Neural cell (in vitro differentiated cells): ENCODE measurements at places on chromosomes 12 and 14. TPM values are rescaled to one million over a fixed set of nuclear protein-coding genes. Genes with fewer than 3 reads are reported as not detected.

Gene GALNT6
- polyA plus RNA-seq: not detected in 2 replicates

Gene ARID4A
- polyA plus RNA-seq: 32.3 and 38.5 TPM in 2 replicates

Gene ATL1
- polyA plus RNA-seq: 70.4 and 73.0 TPM in 2 replicates

Gene CCDC177
- 3.2 and 4.3 TPM in 2 replicates for polyA plus RNA-seq

Gene FZD10
- not detected in 2 replicates for polyA plus RNA-seq

Gene GPHN
- 118 and 135 TPM in 2 replicates for polyA plus RNA-seq

Gene DNAL1
- 28.7 and 33.4 TPM in 2 replicates for polyA plus RNA-seq

Gene CRIP2
- polyA plus RNA-seq: 214 and 258 TPM in 2 replicates

Gene ZNF268
- polyA plus RNA-seq: 23.5 and 32.3 TPM in 2 replicates

Gene FOXM1
- polyA plus RNA-seq: 0.31 and 0.56 TPM in 2 replicates

Gene CLEC4E
- polyA plus RNA-seq: not detected in 2 replicates

Gene OAS2
- not detected in 2 replicates for polyA plus RNA-seq

Gene TEAD4
- 1.5 and 1.6 TPM in 2 replicates for polyA plus RNA-seq

Gene NPFF
- not detected in 2 replicates for polyA plus RNA-seq

Gene MYH6
- not detected in 2 replicates for polyA plus RNA-seq

Gene EIF2S3B
- 2.1 and 3.6 TPM in 2 replicates for polyA plus RNA-seq

Gene UTP20
- polyA plus RNA-seq: 2.6 and 3.0 TPM in 2 replicates

Gene CMAS
- polyA plus RNA-seq: 85.2 and 97.4 TPM in 2 replicates

Gene GPR135
- 2.9 and 3.0 TPM in 2 replicates for polyA plus RNA-seq

Gene KRT75
- not detected in 2 replicates for polyA plus RNA-seq

Gene DNAH10
- polyA plus RNA-seq: 1.6 and 1.9 TPM in 2 replicates

Gene OR6C2
- polyA plus RNA-seq: not detected in 2 replicates

Gene RNASE1
- polyA plus RNA-seq: 0.64 TPM in 1 of 2 replicates, not detected in the other

Gene ERP27
- polyA plus RNA-seq: not detected in 2 replicates

Gene CBLN3
- not detected in 2 replicates for polyA plus RNA-seq

Gene ARHGAP9
- polyA plus RNA-seq: not detected in 2 replicates

Gene GPD1
- polyA plus RNA-seq: 1.5 and 4.0 TPM in 2 replicates

Gene SNW1
- polyA plus RNA-seq: 60.1 and 81.2 TPM in 2 replicates

Gene OLR1
- not detected in 2 replicates for polyA plus RNA-seq

Gene GARIN6
- polyA plus RNA-seq: not detected in 2 replicates

Gene FICD
- 1.5 and 3.0 TPM in 2 replicates for polyA plus RNA-seq

Gene SERPINA10
- polyA plus RNA-seq: not detected in 2 replicates

Gene ARL1
- 32.3 and 33.0 TPM in 2 replicates for polyA plus RNA-seq

Gene PMCH
- polyA plus RNA-seq: not detected in 2 replicates

Gene RIN3
- not detected in 2 replicates for polyA plus RNA-seq

Gene NANOG
- polyA plus RNA-seq: not detected in 2 replicates

Gene SEL1L
- 36.0 and 39.7 TPM in 2 replicates for polyA plus RNA-seq

Gene TPH2
- polyA plus RNA-seq: 0.12 and 0.33 TPM in 2 replicates

Gene SART3
- polyA plus RNA-seq: 71.0 and 79.3 TPM in 2 replicates

Gene TMEM229B
- polyA plus RNA-seq: 4.2 and 7.9 TPM in 2 replicates

Gene SYCP3
- 2.1 and 3.4 TPM in 2 replicates for polyA plus RNA-seq

Gene OTX2
- 2.1 and 3.2 TPM in 2 replicates for polyA plus RNA-seq

Gene CLEC1B
- polyA plus RNA-seq: not detected in 2 replicates

Gene TRHDE
- polyA plus RNA-seq: 14.7 and 20.6 TPM in 2 replicates

Gene NTS
- 48.3 and 60.1 TPM in 2 replicates for polyA plus RNA-seq

Gene ENDOU
- polyA plus RNA-seq: not detected in 2 replicates

Gene OSBPL8
- polyA plus RNA-seq: 103 and 126 TPM in 2 replicates

Gene CCDC38
- 0.16 TPM in 1 of 2 replicates, not detected in the other for polyA plus RNA-seq

Gene SYT10
- 12.3 and 15.9 TPM in 2 replicates for polyA plus RNA-seq
